ENCODE measurements at places on chromosomes 1 and 21.
A peak's percentile ranks its signal among the peaks of the same experiment; 100 is the strongest.

- no peak for DNase-seq
- H3K4me1 ChIP-seq: peaks cover 16% of the 10 kb centered on the region
- H3K4me3 ChIP-seq: no peak overlapping the region
- H3K27ac ChIP-seq: peak overlapping the region; percentile 63
- no peaks in the 10 kb centered on the region for H3K27me3 ChIP-seq
Observed at GRCh38 chr1:150567341-150567716, 12.1 kb downstream of the MCL1 start.

GRCh38 chr1:244336232-244336899 lies 115.3 kb downstream of the ADSS2 start:
- no peak overlapping the region for H3K4me3 ChIP-seq
- DNase-seq: no peak
- no peak overlapping the region for H3K27ac ChIP-seq
- H3K27me3 ChIP-seq: no peaks in the 10 kb centered on the region
- H3K4me1 ChIP-seq: peaks cover 2% of the 10 kb centered on the region

DNA sequence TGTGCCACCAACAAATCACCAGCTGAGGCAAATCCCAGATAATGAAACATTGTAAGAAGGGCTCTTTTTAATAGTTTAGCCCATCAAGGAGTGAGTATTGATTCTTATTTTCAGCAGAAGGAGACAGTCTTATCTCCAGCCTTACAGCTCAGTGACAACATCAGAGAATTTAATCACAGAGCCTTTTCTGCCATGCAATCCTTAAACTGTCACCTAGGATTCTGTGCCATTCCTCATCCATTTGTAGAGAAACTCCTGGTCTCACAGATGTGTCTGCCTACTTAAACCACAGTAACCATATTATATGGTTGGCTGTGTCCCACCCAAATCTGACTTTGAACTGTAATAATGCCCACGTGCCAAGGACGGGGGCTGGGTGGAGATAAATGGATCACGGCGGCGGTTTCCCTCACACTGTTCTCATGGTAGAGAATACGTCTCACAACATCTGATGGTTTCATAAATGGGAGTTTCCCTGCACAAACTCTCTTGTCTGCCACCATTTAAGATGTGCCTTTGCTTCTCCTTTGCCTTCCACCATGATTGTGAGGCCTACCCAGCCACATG lies 217.7 kb downstream of the RERE start:
- no peak for DNase-seq
- no peak overlapping the region for H3K4me3 ChIP-seq
- H3K36me3 ChIP-seq: no peaks in the 10 kb centered on the region
- no peaks in the 10 kb centered on the region for H3K27me3 ChIP-seq

DNA sequence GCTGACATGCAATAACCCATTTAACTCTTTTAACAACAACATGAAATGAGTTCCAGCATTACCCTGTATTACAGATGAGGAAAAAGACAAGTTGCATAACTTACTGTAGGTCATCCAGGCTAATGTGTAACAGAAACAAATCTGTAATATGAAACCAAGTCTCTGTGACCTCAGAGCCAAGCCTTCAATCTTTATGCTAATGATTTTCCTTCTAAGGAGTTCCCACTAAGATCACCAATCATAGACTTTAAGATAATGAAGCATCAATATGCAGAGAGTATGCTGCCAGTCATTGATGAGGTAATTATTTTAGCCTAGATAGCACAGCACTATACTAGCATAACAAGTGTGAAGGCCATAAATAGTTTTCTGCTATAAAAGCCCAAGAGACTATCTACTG lies 35.6 kb upstream of the RNPC3 start:
- no peak overlapping the region for H3K27ac ChIP-seq
- DNase-seq: peak; percentile 14
- no peak overlapping the region for H3K4me3 ChIP-seq
- no peaks in the 10 kb centered on the region for H3K4me1 ChIP-seq
